EL (cell line): ENCODE measurements at places on chromosomes 11 and 22.
A peak's percentile ranks its signal among the peaks of the same experiment; 100 is the strongest.

DNA sequence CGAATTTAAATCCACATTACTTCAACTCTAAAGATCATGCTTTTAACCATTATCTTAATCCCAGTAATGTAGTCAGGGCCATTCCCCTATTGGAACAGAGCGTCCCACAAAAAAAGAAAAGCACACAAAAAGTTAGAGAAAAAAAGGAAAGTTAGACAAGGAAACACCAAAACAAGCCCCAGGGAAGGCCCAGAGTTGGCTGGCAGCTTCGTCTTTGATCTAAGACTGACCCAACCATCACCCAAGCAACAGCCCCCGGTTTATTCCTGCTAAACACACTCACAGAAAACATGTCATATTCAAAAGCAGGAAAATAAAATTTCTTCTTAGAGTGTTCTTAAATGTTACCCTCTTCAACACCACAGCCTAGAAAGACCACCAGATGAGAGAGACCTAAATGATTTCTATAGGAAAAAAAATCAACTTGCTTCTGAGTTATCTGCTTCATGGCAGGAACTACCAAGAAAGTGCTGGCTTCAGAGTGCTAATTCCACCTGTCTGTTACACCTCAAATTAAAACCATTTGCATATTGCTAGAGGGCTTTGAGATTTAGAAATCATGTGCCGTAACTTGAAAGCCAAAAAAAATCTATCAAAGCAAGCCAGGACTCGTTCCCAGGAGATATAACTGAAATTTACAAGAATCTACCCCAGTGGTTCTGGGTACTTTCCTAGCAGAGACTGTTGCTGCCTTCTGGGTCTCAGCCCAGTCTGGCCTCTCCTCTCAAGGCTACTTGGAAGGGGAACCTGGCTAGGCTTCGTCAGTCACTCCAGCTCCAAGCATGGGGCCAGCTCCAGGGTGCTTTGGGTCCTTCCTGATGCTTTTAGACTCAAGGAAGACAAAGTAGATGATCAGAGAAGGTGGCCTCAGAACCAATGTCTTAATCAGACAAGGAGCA is 31.2 kb downstream of the POU2AF3 start:
- no peak for DNase-seq

- DNase-seq, result peak; percentile 77
These were observed 137.6 kb upstream of the TTC12 start for GRCh38 chr11:113176599-113177360.

- DNase-seq, result no peak
These were observed 7.1 kb downstream of the DDX6 start for GRCh38 chr11:118783724-118784495.

GRCh38 chr11:86043765-86044503 is 24.9 kb downstream of the PICALM start:
- DNase-seq, result no peak

GRCh38 chr11:1119604-1120146 is 38.1 kb upstream of the MUC5AC start:
- no peak for DNase-seq

- no peak for DNase-seq
These were observed 90.3 kb downstream of the SNX19 start for GRCh38 chr11:130825983-130826382.

DNA sequence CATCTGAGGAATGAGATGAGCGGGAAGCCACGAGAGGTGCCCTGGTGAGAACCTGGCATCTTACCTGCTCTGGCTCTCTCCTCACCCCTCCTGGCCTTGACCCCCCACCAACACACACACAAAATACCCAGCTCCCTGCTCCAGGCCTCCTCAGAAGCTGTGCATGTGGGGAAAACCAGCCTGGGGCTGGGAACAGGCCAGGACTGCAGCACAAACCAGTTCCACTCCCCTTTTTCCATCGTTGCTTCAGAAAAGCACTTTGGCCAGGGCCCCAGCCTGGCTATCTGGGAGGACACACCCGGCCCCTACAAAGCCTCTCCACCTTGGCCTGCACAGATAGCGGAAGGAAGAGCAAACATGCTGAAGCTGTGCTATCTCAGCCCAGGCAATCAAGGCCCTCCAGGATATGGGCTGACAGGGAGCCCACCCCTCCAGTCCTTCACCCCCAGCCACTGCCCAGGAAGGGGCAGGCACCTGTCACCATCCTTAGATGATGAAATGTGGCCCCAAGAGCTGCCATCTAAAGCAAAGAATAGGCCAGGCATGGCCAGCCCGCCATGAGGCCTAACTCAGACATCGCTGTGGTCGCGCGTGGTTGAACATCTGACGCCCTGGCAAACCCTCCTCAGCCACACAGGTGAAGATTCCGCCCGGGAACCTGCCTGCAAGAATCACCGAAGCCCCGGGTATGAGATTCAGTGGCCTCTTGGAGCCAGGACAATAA is 35.4 kb downstream of the PISD start:
- DNase-seq, result no peak

DNA sequence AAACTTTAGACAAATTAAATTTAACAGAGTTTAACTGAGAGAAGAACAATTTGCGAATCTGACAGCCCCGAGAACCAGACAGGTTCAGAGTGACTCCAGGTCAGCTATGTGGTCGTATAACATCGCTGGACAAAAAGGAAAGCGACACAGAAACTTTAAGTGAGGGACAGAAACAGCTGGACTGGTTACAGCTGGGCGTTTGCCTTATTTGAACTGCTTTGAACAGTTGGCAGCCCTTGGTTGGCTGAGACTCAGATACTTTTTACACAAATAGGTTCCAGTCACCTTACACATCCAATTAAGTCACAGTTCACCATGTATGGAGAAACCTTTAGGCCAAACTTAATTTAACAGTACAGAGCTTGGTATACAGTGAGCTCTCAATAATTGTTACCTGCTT is 436.9 kb downstream of the GUCY1A2 start:
- no peak for DNase-seq

GRCh38 chr22:49091917-49092545 is 735.6 kb downstream of the BRD1 start:
- DNase-seq, result no peak

GRCh38 chr22:42962295-42963230 is 52.4 kb downstream of the PACSIN2 start:
- peak; percentile 48 for DNase-seq

DNA sequence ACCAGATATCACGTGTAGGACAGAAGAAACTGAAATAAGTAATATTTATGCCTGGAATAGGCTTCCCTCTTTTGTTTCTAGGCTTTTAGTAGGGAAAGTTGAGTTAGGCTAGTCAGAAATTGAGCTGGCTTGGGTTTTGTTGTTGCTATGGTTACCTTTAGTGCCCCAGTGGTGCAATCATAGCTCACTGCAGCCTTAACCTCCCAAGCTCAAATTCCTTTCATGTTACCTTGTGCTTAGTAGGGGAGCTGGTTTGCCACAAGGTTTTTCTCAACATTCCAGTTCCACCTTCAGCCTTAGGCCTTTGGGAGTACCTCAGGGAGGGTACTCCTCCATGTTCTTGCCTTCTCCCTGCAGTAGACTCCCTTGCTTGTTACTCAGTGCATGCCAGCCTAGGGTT is 69.1 kb upstream of the SUSD2 start:
- peak; percentile 24 for DNase-seq

GRCh38 chr11:116888024-116888423 is 50.6 kb upstream of the APOA1 start:
- no peak for DNase-seq

DNA sequence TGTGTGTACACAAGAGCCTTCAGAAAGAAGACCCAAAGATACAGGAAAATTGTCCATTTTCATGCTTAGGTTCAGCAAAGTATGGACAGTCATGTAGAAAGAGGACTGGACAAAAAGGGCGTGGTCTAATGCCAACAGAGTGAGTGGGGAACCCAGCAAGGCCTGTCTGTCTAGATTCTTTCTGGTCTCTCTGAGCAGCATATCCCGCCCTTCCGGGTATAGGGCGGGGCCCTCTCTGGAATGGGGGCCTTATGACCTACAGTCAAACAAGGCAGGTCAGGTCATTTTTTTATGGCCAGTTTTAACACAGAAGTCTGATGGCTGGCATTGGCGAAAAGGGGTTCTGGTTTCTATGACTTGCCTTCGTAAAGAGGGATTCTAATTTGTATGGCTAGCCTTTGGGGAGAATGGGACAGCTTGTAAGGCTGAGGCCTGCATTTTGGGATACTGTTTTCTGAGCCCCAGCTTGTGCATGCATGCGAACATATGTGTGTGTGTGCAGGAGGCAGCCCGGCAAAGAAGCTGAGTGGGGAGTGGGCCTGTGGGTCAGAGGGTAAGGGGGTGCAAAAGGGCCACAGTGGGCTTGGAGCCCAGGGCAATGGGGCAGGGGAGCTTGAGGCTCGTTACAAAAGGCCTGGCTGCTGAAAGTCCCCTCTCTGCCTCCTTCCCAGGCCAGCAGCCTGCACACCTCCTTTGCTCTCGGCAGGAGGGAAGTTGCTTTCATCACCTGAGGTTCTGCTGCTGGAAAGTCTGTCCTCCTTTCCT is 130.5 kb upstream of the B3GAT1 start:
- no peak for DNase-seq

- DNase-seq, result no peak
These were observed 23.4 kb upstream of the KIRREL3 start for GRCh38 chr11:127023991-127024390.

DNA sequence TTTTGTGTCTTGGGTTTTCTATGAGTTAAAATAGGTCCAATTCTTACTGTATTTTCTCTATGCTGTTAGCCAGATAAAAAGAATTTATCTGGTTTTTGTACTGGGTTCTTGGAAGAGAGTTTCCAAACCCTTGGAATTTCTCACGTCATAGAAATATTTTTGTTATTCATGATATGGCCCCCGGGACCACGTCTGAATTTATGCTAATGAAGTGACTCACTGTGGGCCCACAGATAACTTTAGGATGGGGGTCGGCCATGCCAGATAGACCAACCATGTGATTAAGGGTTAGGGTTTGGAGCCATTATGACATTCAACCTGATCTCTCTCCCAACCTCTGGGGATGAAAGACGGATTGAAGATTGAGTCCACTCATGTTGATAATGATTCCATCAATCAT is 35.6 kb upstream of the DDI1 start:
- DNase-seq, result peak; percentile 41

DNA sequence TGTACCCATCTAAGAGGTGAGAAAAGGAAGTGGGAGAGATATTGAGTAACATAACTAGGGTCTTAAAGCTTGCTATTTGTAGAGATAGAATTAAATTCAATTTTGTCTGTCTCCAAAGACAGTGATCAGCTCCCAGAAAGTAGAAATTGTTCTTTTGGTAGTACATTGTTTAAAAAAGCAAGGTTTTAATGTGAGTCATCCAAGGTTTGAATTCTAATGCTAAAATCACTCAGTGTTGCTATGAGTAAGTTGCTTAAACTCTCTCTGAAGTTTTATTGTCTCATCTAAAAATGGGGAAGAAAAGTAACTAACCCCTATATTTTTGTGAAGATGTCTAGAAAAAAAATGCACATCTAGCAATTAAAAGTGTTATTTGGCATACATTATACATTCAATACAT is 1004.5 kb upstream of the CCDC90B start:
- no peak for DNase-seq

DNA sequence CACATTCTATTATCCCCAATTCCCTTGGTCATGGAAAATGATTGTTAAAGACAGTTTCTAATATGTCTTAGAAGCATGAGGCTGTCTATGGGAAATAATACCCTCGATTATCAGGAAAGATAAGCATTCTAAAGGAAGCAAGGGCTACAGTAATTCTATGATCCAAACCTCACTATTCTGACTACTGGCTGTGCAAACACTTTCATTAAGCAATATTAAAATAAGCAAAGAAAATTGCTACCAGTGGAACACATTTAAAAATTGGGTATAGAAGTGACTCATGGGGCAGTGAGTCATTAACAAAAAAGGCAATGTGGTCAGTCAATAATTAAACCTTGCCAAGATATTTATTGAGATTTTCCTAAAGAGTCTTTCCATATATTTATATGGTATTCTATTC is 1415.2 kb upstream of the TENM4 start:
- DNase-seq, result no peak

GRCh38 chr11:120774591-120775386 is 249.1 kb upstream of the TBCEL start:
- no peak for DNase-seq

GRCh38 chr11:71311176-71311925 is 59.0 kb upstream of the SHANK2 start:
- DNase-seq, result no peak

GRCh38 chr11:62889484-62890437 is 9.1 kb downstream of the SLC3A2 start:
- DNase-seq, result peak; percentile 76

- no peak for DNase-seq
These were observed 46.3 kb upstream of the MPEG1 start for GRCh38 chr11:59259047-59259446.

DNA sequence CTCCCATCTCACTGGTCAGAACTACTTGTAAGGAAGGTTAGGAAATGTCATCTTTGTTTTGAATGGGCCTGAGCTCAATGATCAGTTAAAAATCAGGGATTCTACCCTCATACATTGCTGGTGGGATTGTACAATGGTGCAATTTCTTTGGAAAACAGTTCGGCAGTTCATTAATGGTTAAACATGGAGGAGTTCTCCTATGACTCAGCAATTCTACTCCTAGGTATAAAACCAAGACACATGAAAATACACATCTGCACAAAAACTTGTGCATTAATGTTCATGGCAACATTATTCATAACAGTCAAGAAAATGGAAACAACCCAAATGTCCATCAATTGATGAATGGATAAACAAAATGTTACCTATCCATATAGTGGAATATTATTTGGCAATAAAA is 4.9 kb upstream of the APOA5 start:
- no peak for DNase-seq

GRCh38 chr11:83706566-83706965 is 420.4 kb upstream of the CCDC90B start:
- no peak for DNase-seq

DNA sequence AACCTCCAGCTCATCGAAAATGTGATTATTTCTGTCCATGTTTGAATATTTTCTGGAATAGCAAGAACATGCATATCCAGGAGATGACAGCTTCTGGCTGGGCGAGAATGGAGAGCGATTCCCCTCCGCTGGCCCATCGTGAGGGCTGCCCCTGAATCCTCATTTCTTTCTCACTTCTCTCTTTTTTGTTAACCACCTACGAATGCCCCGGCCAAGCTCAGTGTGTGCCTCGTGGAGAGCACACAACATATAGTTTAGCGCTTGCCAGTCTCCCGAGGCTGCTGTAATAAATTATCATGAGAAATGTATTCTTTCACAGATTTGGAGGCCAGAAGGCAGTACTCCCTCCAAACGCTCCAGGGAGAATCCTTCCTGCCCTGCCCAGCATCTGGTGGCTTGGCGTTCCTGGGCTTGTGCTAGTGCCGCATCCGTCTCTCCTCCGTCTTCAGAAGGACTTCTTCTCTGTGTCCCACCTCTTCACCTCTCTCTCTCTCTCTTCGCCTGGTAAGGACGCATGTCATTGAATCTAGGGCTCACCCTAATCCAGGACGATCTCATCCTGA is 1306.0 kb downstream of the TBC1D22A start:
- no peak for DNase-seq
